ENCODE measurements at places on chromosomes 6 and 20.

DNA sequence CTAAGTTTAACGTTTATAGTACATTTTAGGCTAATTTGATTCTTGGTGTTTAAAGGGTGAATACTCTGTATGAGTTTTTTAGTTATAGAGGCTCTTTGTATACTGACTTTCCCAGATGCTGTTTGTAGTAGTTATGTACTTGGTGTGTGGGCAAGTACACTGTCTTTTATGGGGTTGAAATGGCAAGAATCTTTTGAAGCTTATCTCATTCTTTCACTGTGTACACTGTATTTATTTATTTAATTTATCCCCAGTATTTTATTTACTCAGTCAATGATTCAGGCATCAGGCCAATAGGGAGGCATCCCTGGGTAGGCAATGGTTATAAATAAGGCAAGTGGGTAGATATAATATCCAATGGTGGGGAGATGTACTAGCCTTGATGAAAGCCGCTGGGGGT is 277.0 kb upstream of the PTCHD4 start:
- no peaks in the 10 kb centered on the region for H3K4me1 ChIP-seq
- no peaks in the 10 kb centered on the region for H3K27me3 ChIP-seq
- H3K36me3 ChIP-seq = no peaks in the 10 kb centered on the region
- no peak for DNase-seq
- no peak overlapping the region for H3K4me3 ChIP-seq

- H3K27ac ChIP-seq = no peak overlapping the region
- no peaks in the 10 kb centered on the region for H3K36me3 ChIP-seq
- DNase-seq = no peak
- no peak overlapping the region for H3K4me3 ChIP-seq
- peaks cover 56% of the 10 kb centered on the region for H3K4me1 ChIP-seq
Observed at GRCh38 chr20:20664795-20665589, 47.5 kb downstream of the RALGAPA2 start.

GRCh38 chr6:137824896-137825295 is 42.2 kb upstream of the TNFAIP3 start:
- H3K36me3 ChIP-seq = no peaks in the 10 kb centered on the region
- peak overlapping the region; percentile 99 for H3K27ac ChIP-seq
- peak overlapping the region; percentile 79 for H3K4me3 ChIP-seq

- no peak within 1 kb of the TSS for H3K4me3 ChIP-seq
- H3K27me3 ChIP-seq = no peaks in the 10 kb centered on the region
- no peaks in the 10 kb centered on the region for H3K4me1 ChIP-seq
- H3K27ac ChIP-seq = no peak within 1 kb of the TSS
- H3K36me3 ChIP-seq = no peaks in the 10 kb centered on the region
- no peak for DNase-seq
Observed at GRCh38 chr6:50049829-50050228, at the start of gene DEFB112. DEFB112 (minus strand) TSS chr6:50049929; CDS start chr6:50049869, 60 bp downstream.

DNA sequence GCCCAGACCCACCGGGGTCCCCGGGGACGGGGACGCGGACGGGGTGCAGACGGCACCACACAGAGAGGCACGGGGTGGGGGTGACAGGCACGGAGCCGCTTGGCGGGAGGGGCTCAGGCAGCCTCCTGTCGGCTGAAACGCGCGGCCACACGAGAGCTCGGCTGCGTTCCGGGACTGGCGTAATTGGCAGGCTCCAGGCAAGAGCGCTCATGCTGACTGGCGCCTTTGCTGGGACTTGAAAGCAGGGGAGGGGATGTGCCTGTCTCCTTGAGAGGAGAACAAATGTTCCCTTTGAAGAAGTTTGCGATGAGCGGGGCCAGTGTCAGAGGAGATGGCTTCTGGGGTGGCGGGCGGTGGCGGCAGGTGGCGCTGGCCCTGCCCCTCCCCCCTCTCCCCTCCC is 25.8 kb downstream of the BHLHE23 start:
- H3K4me3 ChIP-seq = peak overlapping the region; percentile 55
- no peak overlapping the region for H3K27ac ChIP-seq
- H3K36me3 ChIP-seq = no peaks in the 10 kb centered on the region
- H3K4me1 ChIP-seq = peaks cover 54% of the 10 kb centered on the region

GRCh38 chr20:50523552-50524167 is 13.5 kb downstream of the PTPN1 start:
- DNase-seq = no peak
- peak overlapping the region; percentile 69 for H3K4me3 ChIP-seq
- H3K27me3 ChIP-seq = no peaks in the 10 kb centered on the region
- peaks cover 2% of the 10 kb centered on the region for H3K36me3 ChIP-seq
- H3K27ac ChIP-seq = peak overlapping the region; percentile 79
- peaks cover 50% of the 10 kb centered on the region for H3K4me1 ChIP-seq

All from naive thymus-derived CD8-positive, alpha-beta T cell (primary cell).